Left hindlimb (tissue), 1 donor: ENCODE measurements at places on chromosomes 13 and 19.

- no peak for DNase-seq
These were observed 1.8 kb downstream of the INSR start for GRCh38 chr19:7292352-7292949.

- peak; percentile 89 for DNase-seq
These were observed at the start of gene LDLR for GRCh38 chr19:11089254-11090013. LDLR (plus strand) TSS chr19:11089463; CDS start chr19:11089549, 86 bp downstream.

DNA sequence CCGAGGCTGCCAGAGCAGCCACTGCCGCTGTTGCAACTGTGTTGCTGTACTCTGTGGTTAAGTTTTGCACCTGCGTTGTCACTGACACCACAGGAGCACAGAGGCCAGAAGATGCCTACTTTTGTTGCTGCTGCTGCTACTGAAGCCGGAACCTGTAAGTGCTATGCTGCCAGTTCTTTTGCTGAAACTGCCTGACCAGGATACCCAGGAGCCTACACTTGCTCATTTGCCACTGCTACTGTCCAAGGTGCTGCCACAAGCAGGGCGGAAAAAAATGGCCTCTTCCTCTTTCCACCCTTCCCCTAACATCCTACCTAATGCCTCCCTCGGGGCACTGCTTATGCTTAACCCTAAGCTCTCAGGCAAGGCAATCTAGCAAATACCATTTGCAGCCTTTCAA, 29.0 kb upstream of the NBEA start:
- no peak for DNase-seq

DNA sequence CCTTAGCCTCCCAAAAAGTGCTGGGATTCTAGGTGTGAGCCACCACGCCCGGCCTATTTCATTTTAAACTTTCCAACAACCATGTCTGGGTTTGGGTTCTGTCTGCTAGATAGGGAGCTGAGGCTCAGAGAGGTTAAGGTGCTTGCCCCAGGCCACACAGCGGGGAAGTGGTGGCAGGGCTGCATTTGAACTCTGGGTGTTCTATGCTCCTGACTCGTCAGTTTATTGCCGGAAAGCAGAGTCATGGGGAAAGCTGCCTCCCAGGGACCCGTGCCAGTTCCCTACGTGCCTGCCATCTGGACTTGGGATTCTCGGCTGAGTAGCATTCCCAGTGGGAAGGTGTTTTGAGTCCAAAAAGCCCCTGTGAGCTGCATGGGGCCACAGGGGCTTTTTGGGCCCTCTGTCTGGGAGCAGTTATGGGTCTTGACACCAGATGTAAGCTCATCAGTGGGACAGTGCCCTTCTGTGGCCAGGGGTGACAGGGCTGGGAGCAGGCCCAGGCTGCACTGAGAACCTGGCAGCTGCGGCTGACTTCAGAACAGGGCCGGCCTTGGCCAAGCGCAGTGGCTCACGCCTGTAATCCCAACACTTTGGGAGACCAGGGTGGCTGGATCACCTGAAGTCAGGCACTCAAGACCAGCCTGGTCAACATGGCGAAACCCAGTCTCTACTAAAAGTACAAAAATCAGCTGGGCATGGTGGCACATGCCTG, 10.9 kb downstream of the RFX1 start:
- no peak for DNase-seq

GRCh38 chr13:109816808-109817203, 30.4 kb upstream of the IRS2 start:
- DNase-seq = no peak

DNA sequence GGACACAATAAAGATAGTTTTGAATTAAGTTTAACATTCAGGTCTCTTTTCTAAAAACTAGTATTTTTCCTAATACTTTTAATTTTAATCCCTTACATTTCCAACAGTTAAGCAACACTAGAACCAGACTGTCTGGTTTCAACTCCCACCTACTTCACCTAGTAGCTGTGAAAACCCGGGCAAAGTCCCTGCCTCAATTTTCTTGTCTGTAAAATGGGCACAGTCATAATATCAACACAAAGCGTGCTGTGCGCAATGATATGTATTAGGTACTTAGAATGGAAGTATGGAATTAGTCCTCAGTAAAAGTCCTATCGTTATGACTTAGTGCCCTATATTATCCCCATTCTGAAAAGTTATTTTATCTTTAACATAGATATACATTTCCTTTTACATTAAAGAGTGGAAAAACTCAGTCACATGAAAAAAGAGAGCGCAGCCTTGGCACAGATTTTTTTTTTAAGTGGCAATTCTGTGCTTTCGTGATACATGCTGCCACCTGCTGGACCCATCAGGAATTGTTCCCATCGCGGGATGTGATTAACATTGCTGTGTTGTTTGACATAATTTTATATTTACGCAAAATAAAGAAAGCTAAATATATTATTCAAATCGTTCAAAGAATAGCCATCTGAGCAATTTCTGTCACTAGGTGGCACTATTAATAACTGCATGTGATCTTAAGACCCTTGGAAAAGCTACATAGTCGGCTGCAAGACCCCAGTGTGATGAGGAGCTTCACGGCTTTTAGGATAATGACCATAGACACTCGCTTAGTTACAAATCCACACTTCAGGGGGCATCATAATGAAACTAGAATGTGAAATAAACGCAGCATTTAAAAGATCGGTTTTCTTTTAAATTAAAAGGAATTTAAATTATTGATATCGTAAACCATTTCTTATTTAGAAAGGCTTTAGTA, 59.9 kb downstream of the LIG4 start:
- DNase-seq = peak; percentile 37

DNA sequence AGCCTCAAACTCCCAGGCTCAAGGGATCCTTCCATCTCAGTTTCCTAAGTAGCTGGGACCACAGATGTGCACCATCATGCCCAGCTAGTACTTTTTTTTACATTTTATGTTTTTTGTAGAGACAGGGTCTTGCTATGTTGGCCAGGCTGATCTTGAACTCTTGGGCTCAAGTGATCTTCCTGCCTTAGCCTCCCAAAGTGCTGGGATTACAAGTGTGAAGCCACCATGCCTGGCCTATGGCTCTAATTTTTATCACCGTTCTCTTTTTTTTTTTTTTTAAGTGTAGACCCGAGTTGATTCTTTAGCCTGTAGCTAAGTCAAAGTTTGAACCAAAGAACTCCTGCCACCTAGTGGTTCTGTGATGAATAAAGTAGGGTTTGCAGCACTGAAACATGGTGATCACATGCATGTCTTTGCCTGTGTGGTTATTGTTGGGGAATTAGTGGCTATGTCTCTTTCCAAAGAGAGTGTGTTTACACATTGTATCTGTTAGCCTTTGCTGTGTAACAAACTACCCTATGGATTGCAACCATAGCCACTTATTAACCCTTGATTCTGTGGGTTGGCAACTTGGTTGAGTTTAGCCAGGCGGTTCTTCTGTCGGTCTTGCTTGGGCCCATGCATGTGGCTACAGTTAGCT, 11.6 kb downstream of the NFILZ start:
- no peak for DNase-seq

- DNase-seq = no peak
These were observed 13.8 kb upstream of the ZNF724 start for GRCh38 chr19:23263870-23264590.

- no peak for DNase-seq
These were observed 428.2 kb upstream of the KLF12 start for GRCh38 chr13:74562381-74562780.

GRCh38 chr13:50378509-50379044, 363.3 kb downstream of the KCNRG start:
- no peak for DNase-seq

DNA sequence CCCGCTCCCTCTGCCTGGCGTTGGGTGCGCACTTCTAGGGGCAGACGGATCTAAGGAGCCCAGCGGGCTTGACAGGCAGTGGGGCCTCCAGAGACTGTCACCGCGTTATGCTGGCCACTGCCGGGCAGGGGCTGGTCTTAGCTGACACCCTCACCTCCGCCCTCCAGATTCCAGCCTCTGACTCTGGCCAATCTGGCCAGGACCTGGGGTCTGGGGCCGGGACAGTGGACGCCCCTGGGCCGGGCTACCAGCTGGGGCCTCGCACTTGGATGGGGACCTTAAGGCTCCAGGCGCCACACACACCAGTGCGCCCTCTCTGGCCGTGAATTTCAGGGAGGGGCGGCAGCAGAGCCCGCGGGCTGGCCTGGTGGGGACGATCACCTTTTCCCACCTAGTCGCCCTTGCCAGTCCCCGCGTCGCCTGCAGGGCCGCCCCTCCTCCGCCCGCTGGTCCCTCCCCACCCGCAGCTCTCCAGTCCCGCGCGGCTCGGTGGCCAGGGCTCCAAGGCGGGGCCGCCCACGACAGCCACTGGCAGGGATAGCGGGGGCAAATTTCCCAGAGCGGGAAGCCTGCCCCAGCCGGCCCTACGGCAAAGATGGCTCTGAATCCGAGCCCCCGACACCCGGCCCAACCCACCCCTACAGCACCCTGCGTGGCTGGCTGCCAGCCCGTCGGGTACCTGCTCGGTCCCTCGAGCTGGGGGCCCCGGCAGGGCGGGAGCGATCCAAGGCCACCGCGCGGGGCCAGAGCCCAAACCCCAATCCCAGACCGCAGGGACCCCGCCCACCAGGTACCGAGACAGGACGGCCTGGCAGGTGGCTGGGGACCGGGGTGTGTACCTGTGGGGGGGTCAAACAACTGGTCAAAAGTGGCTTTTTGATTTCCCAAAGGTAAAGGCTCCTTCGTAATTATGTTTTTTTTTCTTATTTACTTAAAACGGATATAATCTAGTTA, 6.1 kb upstream of the ZNF98 start:
- DNase-seq = no peak

DNA sequence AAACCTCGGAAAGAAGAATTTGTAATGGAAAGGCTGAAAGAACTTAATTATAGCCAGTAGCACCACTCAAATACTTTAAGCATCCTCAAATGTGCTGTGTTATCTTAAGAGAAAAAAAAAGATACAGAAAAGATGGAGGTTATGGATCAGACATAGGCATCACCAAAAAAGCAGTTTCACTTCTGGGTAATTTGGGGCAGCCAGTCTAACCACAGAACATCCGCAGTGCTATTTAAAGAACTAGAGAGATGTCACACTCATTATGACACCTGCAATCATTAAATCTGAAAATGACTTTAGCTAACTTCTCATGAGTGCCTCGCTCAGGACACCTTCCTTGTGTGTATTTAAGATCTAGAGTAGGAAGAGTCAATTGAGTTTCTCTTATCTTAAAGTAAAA, 211.8 kb downstream of the RBM26 start:
- no peak for DNase-seq

GRCh38 chr13:43277142-43277541, 253.8 kb downstream of the DNAJC15 start:
- DNase-seq = no peak

DNA sequence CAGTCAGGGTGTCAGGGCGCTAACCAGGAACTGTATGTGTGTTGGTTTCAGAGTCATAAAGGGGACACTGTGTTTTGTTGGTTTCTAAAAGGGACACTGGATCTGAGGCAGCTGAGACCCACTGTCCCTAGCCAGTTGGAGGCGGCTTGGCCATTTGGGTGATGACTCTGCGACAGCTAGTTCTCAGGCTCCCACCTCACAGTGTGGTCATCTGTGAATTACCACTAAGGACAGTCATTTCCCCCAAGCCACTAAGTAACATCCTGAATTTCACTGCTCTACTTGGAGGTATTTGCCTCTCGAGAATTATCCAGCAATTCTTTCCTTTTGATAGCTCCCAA, 51.5 kb downstream of the EPS15L1 start:
- DNase-seq = no peak

GRCh38 chr13:32035716-32036115, 4.1 kb downstream of the FRY start:
- DNase-seq = no peak

GRCh38 chr19:35303357-35303915, 11.5 kb downstream of the MAG start:
- no peak for DNase-seq

DNA sequence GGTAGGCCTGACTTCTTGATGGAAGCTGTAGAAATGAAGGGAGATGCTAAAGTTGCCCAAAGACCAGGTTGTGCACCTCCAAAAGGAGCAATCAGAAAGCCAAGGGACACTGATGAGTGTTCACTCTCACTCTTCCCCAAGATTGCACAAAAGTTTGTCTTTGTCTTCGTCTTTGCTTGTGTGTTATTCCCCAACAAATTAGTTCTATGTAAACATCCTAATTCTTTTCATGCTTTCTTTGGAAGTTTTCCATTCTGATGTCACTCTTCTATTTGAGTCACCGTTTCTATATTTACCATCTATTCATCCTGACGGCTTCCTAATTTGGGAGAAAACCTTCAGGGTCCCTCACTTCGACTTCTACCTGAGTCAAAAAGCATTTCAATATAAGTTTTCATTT, 3.7 kb upstream of the TMEM272 start:
- DNase-seq = no peak

GRCh38 chr19:27709496-27709895, 1503.5 kb downstream of the UQCRFS1 start:
- DNase-seq = no peak

DNA sequence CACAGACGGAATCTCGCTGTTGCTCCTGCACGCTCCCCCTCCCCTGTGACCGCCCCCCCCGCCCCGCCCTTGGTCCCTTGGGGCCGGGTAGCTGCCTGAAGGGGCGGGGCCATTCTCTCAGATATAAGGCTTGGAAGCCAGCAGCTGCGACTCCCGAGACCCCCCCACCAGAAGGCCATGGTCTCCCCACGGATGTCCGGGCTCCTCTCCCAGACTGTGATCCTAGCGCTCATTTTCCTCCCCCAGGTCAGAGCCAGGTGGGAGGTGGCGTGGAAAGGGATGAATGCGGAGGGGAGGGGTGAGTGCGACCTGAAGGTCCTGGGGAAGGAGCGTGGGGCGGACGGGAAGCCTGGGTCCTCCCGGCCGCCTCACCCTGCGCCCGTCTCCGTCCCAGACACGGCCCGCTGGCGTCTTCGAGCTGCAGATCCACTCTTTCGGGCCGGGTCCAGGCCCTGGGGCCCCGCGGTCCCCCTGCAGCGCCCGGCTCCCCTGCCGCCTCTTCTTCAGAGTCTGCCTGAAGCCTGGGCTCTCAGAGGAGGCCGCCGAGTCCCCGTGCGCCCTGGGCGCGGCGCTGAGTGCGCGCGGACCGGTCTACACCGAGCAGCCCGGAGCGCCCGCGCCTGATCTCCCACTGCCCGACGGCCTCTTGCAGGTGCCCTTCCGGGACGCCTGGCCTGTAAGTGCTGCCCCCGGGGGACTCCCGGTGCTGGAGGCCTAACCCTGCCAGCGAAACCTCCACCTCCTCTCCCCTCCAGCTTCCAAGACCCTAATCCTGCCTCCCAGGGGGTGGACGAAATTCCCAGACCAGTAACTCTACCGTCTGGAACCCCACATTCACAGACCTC, at the start of gene DLL3:
DLL3 (plus strand) TSS at position 150 of the 845 bp plus-strand sequence; CDS start at position 178, 28 bp downstream.
- DNase-seq = no peak

DNA sequence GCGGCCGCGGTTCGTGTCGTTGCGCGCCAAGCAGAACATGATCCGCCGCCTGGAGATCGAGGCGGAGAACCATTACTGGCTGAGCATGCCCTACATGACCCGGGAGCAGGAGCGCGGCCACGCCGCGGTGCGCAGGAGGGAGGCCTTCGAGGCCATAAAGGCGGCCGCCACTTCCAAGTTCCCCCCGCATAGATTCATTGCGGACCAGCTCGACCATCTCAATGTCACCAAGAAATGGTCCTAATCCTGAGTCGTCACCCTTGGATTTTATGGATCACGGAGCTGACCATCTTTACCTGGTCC, 475 bp downstream of the MRPL57 start:
- DNase-seq = no peak

- no peak for DNase-seq
These were observed 64.5 kb upstream of the MCF2L start for GRCh38 chr13:112904436-112904960.
